Stimulated activated CD4-positive, alpha-beta T cell treated with anti-CD3 and anti-CD28 coated beads, Interleukin-12 subunit alpha, Interleukin-12 subunit beta, amount 100 ng/mL, for 4 hours (primary cell): ENCODE measurements at places on chromosomes 2 and 18.

DNA sequence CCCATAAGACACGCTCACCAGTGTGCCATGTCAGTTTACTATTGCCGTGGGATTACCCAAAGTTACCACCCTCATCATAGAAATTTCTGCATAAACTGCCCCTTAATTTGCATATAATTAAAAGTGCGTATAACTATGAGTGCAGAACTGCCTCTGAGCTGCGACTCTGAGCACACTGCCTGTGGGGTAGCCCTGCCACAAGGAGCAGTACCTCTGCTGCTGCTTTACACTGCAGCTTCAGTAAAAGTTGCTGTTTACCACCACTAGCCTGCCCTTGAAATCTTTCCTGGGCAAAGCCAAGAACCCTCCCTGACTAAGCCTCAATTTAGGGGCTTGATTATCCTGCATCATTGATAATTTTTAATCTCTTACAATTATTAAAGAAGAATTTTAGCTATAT is 213.9 kb upstream of the MAP2 start:
- DNase-seq, result no peak

DNA sequence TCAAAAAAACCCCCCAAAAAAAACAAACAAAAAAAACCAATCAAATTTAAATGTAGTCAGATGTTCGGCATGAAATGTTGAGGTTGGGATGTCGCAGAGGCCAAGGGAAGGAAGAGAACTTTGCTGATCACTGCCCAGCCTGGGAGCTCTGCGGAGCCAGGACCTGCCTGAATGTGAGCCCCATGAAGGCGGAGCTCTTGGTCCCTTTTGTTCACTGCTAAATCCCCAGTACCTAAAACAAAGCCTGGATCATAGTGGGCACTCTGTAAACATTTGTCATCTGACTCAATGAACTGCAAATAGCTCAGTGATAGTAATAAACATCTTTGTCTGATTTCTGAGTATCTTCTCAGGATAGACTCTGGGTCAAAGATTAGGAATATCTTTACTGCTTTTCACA is 64.0 kb downstream of the NGEF start:
- DNase-seq, result no peak

DNA sequence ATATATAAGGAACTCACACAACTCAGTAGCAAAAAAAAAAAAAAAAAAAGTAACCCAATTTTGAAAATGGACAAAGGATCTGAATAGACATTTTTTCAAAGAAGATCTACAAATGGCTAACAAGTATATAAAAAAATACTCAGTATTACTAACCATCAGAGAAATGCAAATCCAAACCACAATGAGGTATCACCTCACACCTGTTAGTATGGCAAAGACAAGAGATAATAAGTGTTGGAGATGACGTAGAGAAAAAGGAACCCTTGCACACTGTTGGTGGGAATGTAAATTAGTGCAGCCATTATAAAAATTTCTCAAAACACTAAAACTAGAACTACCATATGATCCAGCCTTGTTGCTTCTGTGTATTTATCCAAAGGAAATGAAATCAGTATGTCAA is 5.8 kb upstream of the CNDP1 start:
- DNase-seq, result no peak

- no peak for DNase-seq
Observed at GRCh38 chr18:35072616-35073015, 31.4 kb downstream of the MAPRE2 start.

GRCh38 chr18:10798727-10799550 is 273.1 kb downstream of the NAPG start:
- no peak for DNase-seq

GRCh38 chr2:39217192-39217550 is 26.6 kb downstream of the CDKL4 start:
- no peak for DNase-seq

DNA sequence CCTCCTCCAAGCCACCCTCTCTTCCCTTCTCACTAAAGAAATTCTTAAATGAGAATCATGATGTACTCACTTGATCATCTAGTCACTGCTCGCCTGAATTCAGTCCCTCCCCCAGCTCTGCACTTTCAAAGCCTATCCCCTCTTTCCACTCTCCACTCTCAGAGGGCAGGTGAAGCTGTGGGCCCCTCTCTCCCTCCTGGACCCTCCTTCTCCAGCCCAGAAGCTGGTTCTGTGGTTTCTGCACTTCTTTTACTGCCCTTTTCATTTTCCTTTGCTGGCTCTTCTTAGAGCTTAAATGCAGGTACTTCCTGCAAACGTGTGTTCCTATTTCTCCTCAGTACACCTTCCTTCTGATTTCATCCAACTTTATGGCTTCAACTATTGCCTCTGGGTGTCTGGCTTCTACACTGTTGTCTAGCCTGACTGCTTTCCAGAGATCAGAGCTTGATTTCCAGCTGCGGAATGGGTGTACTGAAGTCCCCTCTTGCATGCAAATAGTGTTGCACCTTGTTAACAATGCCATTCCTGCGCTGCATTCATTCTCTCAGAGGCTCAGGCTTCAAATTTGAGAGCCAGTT is 15.3 kb upstream of the TXNDC2 start:
- no peak for DNase-seq

DNA sequence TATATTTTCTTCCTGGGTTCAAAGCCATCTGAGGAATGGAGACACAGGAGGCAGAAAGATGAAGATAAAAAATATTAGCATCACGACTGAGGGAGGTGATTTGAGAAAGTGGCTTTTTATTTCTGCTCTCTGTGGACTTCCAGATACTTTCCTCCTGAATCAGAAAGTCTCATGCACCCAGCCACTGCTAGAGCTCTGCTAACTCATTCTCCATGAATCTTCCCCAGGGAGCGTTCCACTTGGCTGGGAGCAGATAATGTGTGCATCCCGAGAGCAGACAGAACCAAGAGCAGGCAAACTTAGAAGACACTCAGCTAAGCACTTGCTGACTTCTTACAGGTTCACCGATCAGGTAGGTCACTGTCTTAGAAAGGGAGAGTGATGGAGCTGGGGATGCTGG is 264.1 kb upstream of the THUMPD2 start:
- DNase-seq, result no peak

GRCh38 chr2:169086893-169087467 is 17.6 kb downstream of the DHRS9 start:
- DNase-seq, result no peak

DNA sequence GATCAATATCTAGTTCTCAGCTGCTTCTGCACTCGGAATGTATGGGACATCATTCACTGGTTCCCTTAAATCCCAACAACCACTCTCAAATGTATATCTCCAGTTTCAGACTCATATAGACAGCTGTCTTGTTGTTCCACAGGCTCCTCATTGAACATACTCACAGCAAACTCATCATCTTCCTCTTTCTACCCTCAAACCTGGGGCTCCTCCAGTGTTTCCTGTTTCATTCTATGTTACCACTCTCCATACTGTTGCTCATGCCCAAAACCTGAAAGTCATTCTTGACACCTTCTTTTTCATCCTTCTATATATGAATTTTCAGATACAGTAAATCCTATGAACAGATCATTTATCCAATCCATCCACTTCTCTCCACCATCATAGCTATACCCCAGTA is 18.7 kb upstream of the REL start:
- no peak for DNase-seq

DNA sequence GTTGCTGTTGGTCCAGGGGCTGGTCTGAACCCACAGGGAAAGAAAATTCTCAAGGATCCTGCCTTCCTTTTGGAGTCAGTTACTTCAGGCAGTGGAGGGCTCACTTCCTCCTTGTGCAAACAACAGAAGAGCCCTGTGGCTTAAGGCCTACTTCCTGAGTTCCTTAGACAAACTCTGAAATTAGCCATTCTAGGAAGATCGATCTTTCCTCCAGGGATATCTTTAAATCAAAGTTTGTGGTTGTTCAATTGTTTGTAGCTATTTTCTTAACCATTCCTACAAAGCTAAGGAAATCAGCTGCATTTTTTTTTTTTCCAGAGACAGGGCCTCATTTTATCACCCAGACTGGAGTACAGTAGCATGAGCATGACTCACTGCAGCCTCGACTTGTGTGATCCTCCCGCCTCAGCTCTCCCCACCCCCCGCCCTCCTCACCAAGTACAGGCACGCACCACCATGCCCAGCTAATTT is 156.0 kb downstream of the TANC1 start:
- DNase-seq, result peak; percentile 8

DNA sequence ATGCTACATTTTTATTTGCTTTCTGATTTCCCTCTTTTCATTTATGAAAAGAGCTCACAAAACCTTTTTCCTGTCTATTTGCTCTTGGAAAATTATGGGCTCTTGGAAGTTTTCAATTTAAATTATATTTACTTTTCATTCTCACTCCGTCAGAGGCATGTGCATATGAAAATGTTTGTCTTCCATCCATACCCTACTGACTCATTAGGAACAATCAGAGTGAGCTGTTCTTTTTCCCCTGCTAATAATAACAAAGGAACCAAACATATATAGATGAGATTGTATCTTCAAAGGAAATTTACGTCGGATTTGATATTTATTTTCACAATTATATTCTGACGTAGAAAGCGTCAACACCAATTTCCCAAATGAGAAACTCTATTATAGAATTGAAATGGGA is 1101.2 kb downstream of the TSN start:
- no peak for DNase-seq

DNA sequence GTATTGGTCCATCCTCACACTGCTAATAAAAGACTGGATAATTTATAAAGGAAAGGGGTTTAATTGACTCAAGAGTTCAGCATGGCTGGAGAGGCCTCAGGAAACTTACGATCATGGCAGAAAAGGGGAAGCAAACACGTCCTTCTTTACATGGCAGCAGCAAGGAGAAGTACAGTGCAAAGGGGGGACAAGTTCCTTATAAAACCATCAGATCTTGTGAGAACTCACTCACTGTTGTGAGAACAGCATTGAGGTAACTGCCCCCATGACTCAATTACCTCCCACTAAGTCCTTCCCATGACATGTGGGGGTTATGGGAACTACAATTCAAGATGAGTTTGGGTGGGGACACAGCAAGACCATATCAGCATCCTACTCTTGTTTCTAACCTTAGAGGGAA is 37.0 kb downstream of the SP100 start:
- no peak for DNase-seq

GRCh38 chr2:144320491-144320890 is 199.4 kb downstream of the ZEB2 start:
- DNase-seq, result peak; percentile 29

GRCh38 chr2:118813111-118813510 is 34.3 kb downstream of the EN1 start:
- no peak for DNase-seq

DNA sequence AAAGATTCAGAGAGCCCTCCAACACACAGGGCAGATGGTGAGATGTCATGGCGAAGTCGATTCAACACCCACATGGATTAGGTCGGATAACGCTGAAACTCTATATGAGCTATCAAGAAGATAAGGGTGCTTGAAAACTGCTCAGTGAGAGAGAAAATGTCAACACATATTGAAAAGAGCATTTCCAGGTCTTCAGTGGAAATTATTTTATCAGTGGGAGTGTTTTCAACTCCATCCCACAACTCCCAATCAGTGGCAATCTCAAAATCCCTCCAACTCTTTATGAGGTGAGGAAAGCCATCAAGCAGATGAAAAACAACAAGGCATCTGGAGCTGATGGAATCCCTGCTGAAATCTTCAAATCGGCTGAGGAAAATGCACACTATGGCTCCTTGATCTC is 104.5 kb upstream of the KLHL14 start:
- no peak for DNase-seq

GRCh38 chr2:123500346-123500745 is 524.7 kb upstream of the CNTNAP5 start:
- no peak for DNase-seq

DNA sequence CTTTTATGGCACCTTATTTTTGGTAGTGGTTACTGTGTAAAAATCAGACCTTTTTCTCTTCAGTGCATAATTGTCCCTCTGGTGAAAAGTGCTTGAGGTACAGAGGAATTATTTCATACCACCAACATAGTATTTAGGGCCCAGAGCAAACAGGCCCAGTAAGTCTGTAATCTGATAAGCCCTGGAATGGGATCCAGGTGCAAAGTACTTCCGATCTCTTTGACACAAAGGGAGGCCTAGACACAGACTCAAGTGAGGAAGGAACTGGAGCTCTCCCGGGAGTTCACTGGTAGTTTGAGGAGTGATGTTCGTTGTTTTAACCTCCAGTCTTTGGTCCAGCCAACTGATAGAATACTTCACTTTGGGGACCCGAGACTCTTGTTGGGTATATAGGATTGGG is 57.4 kb downstream of the RAB31 start:
- no peak for DNase-seq

GRCh38 chr18:56799756-56800155 is 148.6 kb downstream of the WDR7 start:
- DNase-seq, result no peak

GRCh38 chr2:149743842-149744448 is 156.4 kb upstream of the MMADHC start:
- no peak for DNase-seq

- DNase-seq, result no peak
Observed at GRCh38 chr2:240703417-240704341, 12.0 kb downstream of the AQP12A start.

GRCh38 chr2:77458216-77458615 is 64.0 kb downstream of the LRRTM4 start:
- DNase-seq, result no peak

GRCh38 chr2:202221873-202222272 is 16.5 kb downstream of the SUMO1 start:
- no peak for DNase-seq

DNA sequence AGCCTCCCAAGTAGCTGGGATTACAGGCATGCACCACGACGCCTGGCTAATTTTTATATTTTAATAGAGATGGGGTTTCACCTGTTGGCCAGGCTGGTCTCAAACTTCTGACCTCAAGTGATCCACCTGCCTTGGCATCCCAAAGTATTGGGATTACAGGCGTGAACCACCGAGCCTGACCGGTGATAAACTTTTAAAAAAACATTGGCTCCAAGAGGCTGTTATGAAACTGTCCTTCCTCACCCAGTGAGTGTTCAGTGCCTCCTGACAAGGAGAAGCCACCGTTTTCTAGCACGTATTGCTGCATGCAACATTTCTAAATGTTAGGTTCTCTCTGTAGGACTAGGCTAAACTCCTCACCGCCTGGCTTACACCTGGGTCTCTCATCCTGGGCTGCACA is 63.3 kb downstream of the EDAR start:
- no peak for DNase-seq

GRCh38 chr2:100903534-100904258 is 83.8 kb downstream of the NPAS2 start:
- DNase-seq, result no peak

GRCh38 chr2:206635015-206635414 is 7.3 kb upstream of the FAM237A start:
- no peak for DNase-seq

- no peak for DNase-seq
Observed at GRCh38 chr2:23809150-23809549, 117.8 kb downstream of the ATAD2B start.

DNA sequence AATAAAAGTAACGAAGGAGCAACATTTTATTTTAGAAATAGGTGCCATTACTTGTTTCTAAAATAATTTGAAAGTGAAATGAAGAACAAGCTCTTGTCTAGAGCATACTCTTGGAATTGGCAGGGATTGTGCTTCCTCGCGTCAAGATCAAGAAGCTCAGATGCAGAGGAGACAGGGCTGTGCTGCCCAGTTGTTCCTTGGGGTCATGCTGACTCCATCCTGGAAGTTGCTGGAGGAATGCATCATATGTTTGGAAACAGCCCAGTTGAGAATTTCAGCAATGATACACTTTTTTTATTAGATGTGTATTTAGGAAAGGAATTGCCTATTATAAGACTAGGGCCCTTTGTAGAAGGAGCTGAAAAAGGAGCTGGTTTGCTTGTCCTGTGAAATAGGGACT is 17.2 kb downstream of the LTBP1 start:
- no peak for DNase-seq

GRCh38 chr2:72915907-72916742 is 1.2 kb upstream of the EMX1 start:
- peak; percentile 45 for DNase-seq

- no peak for DNase-seq
Observed at GRCh38 chr2:3036432-3037125, 341.0 kb downstream of the EIPR1 start.
